Upper lobe of left lung (tissue), 6 donors: ENCODE measurements at places on chromosomes 1 and 21. TPM values are rescaled to one million over a fixed set of nuclear protein-coding genes. Genes with fewer than 3 reads are reported as not detected.

Gene ANKRD34A
- 0.30 TPM for total RNA-seq

DNA sequence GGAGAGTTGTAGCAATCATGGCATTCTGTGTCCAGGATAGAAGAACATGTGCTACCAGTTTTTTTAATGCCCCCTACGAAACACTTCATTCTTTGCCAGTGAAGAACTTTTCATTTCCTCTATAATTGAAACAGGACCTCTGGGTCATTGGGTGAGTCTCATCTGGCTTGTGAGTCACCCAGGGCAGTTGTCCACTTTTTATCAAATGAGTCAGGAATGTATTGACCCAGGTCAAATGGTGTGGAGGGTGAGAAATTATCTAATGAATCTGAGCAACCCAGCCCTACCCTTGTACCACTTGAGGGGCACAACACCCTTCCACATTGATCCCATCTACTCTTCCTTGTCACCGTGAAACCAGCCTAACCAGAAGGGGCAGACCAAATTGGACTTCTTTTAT lies 417.3 kb upstream of the PROX1 start:
- DNase-seq, result no peak

Gene C1orf141
- 0.88 TPM for total RNA-seq

GRCh38 chr21:32599091-32599490 lies 13.1 kb downstream of the CFAP298 start:
- no peak for DNase-seq

DNA sequence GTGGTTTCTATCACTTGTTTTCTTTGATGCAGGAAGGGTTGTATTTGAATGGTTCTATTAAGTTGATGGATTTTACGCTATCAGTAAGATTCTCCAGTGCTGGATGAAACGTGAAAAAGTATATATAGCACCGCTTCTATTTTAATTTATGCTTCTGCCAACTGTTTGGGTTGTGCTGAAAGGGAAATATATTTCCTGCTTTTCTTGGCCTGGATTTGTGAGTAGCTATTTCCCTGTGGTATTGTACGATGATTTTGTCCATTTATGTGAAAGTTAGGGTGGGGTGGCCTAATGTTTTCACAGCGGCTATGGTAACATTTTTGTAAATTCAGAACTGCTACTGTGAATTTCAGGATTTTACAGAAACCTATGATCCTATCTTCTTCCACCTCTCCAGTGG lies 322 bp downstream of the C1orf162 start:
- no peak for DNase-seq

Gene EPHB2
- 4.4 TPM for total RNA-seq

- DNase-seq, result no peak
Observed at GRCh38 chr1:165565751-165566490, 22.1 kb downstream of the LRRC52 start.

Gene HRNR
- total RNA-seq, result not detected

GRCh38 chr21:44416193-44416592 lies 39.1 kb upstream of the LRRC3 start:
- no peak for DNase-seq

Gene BARHL2
- total RNA-seq, result not detected

Gene CASQ1
- total RNA-seq, result 0.91 TPM

- DNase-seq, result no peak
Observed at GRCh38 chr21:25441835-25442234, 165.4 kb downstream of the MRPL39 start.

Gene C1orf116
- 196 TPM for total RNA-seq

DNA sequence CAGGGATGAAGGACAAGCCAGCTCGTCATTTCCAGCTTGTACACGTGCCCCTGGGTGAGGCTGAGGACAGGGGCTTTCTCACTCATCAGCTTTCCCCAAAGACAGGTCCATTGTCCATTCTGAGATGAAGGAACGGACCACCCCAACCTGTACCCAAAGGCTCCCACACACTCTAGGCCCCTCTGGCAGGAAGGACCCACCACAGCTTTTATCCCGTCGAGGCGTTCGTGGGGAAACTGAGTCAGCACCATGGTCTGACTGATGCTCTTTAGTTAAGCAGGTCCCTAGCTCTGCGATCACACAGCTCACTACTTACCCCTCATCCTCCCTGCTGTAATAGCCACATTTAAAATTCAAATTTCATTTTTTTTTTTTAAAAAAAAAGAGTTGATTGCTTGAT lies 117.3 kb downstream of the AJAP1 start:
- DNase-seq, result no peak

GRCh38 chr1:201678264-201679101 lies 139.6 kb downstream of the NAV1 start:
- no peak for DNase-seq

Gene PROX1
- total RNA-seq, result 3.1 TPM

DNA sequence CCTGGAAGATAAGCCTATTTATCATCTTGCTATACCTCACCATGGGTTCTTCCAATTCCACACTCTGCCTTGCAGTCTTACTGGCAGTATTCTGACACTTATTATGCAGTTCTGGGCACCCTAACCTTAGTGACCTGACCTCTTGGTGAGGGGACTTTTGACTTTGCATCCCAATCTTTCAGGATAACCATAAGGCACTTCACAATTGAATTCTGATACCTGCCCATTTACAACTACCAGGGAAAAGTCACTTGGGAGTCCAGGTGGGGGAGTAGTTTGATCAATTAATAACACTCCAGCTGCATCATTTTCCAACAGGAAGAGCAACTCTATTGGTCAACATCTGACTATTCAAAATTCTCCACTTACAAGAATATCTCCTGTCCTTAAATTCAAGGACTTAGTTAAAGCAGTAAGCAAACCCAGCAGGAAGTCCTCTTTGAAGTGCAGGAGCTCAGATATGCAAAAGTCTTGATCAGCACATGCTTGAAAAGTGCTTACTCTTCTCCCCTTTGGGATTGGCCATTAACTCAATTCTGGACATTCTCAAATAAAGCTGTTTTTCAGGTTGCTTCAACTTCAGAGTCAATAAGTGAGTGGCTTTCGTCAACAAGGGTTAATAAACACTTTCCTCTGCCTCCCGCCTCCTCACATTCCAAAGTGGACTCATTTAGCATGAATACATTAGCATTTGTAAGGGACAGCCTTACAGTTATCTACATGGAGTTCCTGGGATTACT lies 177.4 kb upstream of the NRIP1 start:
- DNase-seq, result no peak

Gene PINK1
- 73.9 TPM for total RNA-seq

Gene MFAP2
- 5.6 TPM for total RNA-seq

Gene IFI44L
- 8.0 TPM for total RNA-seq

- no peak for DNase-seq
Observed at GRCh38 chr1:163120372-163120771, 51.2 kb downstream of the RGS4 start.

Gene RPL5
- 834 TPM for total RNA-seq

DNA sequence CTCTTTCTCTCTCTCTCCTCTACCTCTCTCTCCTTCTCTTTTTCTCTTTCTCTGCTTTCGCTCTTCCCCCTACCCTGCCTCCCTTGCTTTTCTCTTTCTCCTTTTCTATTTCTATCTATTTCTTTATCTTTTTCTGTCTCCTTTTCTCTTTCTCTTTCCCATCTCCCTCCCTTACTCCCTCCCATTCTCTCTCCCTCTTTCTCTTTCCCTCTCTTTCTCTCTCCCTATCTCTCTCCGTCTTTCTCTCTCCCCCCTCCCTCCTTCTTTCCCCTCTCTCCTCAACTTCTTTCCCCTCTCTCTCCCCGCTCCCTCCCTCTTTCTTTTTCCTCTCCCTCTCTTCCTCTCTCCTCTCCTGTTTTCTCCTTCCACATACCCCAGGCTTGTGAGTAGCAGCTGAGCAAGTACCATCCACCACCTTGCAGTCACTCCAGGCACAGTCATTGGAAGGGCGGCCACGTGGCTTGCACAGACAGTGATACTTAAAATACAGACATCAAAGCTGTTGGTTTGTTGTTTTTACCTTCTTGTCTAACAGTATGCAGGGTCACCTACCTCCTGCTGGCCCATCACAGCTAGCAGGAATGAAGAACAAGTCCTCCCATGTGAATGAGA lies 209.1 kb upstream of the COA6 start:
- no peak for DNase-seq

DNA sequence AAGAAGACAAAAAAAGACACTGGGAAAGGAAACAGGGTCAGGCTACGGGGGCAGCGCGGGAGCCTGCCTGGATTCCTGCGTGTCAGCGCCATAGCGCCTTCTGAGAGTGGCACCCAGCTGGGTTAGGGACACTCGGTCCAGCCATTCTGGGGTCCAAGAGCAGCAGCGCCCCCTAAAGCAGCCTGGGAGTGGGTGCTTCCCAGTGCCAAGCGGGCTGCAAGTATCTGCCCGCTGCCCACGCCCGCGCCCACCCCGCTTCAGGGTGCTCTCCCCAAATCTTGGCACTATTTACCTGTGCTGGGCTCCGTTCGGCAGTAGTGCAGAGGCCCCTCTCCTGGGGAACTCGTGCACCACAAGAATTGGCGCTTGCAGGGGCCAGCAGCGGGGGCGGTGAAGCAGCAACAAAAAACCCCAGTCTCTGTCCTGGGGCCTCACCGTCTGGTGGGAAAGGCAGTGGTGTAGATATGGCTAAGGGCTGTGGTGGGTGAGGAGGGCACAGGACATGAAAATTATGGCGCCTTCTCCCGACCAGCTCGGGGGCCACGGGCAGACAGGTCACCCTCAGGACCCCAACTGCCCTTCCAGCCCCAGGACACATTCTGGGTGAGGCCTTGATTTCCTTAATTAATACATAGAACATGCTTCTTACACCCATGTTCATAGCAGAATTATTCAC lies 24.1 kb upstream of the LBR start:
- DNase-seq, result no peak

Gene POFUT2
- 89.1 TPM for total RNA-seq

GRCh38 chr1:162003830-162004215 lies 19.8 kb downstream of the OLFML2B start:
- no peak for DNase-seq

Gene EXTL1
- 0.20 TPM for total RNA-seq

Gene LRRC53
- not detected for total RNA-seq
